Activated CD4-positive, CD25-positive, alpha-beta regulatory T cell treated with anti-CD3 and anti-CD28 coated beads, Interleukin-2, amount 50 U/mL, for 16 hours (primary cell): ENCODE measurements at places on chromosomes 1 and 21.

- DNase-seq = no peak
Observed at GRCh38 chr1:83746234-83746633, 252.7 kb downstream of the TTLL7 start.

DNA sequence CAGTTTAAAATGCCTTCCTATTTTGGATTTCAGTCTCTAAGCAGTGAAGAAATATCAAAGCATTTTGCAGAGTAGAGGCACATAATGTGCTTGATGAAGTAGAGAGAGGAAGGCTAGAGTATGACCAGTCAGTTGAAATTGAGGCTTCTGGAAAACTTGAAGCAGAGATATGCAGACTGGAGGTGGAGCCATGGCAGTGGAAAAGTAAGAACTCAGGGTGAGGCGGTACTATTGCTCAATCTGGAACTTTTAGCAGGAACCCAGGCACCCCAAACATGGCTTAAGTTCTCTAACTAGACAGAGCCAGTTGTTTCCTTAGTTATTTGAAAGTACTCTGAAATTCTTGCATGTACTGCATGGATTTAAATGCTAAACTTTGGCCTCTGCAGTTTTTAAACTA, 288.6 kb downstream of the HHAT start:
- no peak for DNase-seq

DNA sequence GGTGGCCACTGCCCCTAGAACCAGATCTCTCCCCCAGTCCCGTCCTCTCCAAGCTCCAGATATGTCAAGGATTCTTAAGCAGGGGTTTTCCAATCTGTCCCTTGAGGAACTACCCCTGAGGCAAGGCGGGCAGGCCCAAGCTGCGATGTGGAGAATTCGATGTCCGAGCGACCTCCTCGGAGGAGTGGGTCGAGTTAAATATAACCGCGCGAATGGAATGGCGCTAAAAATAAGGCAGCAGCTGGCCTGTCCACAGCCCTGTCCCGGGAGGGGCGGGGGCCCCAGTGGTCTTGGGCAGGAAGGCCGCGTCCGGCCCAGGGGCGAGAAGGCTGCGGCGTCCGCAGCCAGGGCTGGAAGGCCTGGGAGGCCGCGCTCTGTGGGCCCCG, 5.8 kb upstream of the FOXD3 start:
- DNase-seq = no peak

GRCh38 chr1:7646981-7647901, 123.9 kb upstream of the VAMP3 start:
- DNase-seq = peak; percentile 50

DNA sequence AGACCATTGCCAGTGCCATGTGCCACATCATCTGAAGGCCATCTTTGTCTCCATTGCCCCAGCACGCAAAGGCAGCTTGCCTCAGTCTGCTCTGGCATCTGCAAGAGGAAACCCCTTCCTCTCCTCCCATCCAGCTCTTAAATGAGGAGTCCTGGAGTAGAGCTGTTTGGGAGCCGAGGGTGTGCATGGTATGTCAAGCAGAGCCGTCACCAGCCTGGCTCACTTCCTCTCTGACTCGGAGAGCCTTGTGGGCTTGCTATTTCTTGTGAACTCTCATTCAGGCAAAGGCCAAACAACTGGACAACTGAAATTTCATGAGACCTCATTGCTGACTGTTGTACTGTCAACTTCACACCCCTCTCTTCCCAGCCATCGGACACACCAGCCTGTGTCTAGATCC, 143.9 kb downstream of the SIPA1L2 start:
- DNase-seq = no peak

DNA sequence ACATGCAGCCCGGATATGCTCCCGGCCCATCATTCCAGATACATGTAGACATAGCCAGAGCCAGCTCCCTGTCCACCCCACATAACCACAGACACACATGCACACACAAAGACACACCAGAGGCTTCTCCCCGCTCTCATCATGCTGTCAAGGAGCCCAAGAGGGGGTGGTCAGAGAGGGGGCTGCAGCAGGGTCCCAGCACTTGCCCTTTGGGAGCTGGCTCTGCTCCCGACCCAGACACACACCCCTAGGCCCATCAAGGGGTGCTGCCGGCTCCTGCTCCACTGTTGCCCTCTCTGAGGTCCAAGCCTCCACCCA, 2.6 kb downstream of the PTAFR start:
- DNase-seq = no peak

DNA sequence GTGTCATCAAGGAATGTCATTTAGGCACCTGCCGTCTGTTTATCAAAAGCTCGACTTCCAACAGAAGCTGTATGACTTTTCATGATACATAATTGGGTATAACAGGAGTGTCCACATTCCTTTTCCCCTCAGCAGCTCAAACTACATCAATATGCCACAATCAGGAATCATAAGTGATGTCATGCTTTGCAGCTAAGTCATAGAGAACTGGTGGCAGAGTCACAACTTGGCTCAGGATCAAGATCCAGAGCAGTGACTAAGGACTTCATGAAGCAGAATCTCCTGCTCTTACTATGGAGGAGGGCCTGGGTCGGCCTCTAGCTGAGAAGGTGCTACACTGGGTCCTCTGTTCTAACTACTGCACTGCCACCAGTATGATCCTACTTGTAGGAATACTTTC, 36.5 kb upstream of the AGBL4 start:
- DNase-seq = no peak

- DNase-seq = no peak
Observed at GRCh38 chr1:216221260-216221700, 202.0 kb downstream of the USH2A start.

- no peak for DNase-seq
Observed at GRCh38 chr1:149936170-149936991, at the start of gene MTMR11. TSS of gene MTMR11 (minus strand) at chr1:149936879. CDS start at chr1:149936647, 232 bp downstream.

DNA sequence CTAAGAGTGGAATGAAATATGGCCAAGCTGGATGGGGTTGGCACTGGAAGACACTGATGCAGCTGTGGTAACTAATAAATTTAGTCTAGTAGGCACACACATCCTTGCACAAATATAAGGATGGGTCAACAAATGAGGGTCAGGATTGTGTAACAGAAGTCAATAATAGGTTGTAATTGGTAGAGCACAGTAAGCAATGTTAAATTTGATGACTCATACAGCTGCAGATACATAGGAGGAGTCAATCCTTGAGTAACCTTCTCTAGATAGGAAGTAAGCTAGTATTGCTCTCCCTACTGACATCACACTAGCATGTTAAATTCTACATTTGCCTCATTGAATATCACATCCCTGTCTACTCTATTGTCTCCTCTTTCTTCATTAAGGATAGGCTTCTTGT, 332.1 kb downstream of the PTPRC start:
- no peak for DNase-seq

DNA sequence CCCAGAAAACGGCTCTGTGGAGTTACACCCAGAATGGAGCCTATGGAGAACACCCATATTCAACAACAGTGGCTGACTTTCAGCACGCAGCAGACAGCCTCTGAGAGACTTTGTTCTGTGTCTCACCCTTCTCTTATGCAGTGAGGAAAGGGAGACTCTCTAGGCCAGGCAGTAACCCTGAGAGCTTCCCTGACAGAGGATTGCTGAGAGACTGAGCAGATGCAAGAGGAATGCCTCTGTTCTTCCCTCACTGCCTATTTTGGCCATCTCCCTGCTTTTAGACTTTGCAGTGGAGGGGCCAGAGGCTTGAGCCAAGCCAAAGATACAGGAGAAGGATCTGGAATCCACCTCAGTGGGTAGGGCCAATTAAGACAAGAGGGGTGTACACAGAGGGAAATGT, 41.8 kb upstream of the SLC16A1 start:
- DNase-seq = no peak

GRCh38 chr1:44609768-44610526, 64.3 kb downstream of the TMEM53 start:
- DNase-seq = no peak

DNA sequence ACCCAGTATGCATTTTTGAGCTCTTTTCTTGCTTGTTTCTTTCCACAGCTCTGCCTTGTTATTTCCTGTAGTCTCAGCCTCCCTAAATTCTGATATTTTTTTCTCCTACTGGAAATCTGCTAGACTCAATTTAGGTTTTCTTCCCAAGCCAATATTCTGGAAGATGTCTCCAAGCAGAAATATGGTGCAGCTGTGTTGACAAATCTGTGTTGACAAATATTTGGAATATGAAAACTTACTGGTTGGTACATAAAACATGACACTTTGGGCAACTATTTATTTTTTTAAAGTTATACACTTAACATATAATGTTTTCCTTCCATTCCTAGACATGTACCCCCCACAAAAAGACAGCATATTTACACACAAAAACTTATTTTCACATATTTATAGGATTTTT, 1048.4 kb downstream of the NCAM2 start:
- DNase-seq = no peak

- no peak for DNase-seq
Observed at GRCh38 chr1:179549368-179549700, 26.4 kb downstream of the NPHS2 start.

GRCh38 chr1:18819986-18820790, 39.3 kb downstream of the TAS1R2 start:
- DNase-seq = no peak

DNA sequence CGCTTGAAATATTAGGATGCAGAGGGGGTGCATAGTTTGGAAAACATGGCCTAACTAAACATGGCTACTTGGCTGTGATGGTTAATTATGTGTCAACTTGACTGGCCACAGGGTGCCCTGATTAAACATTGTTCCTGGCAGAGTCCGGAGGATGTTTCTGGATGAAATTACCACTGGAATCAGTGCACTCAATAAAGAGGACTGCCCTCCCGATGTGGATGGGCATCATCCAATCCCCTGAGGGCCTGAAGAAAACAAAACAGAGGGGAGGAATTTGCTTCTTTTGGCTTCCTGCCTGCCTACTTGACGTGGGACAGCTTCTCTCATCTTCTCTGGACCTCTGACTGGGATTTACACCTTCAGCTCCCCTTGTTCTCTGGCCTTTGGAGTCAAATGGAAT, 79.1 kb upstream of the KCNE2 start:
- no peak for DNase-seq

DNA sequence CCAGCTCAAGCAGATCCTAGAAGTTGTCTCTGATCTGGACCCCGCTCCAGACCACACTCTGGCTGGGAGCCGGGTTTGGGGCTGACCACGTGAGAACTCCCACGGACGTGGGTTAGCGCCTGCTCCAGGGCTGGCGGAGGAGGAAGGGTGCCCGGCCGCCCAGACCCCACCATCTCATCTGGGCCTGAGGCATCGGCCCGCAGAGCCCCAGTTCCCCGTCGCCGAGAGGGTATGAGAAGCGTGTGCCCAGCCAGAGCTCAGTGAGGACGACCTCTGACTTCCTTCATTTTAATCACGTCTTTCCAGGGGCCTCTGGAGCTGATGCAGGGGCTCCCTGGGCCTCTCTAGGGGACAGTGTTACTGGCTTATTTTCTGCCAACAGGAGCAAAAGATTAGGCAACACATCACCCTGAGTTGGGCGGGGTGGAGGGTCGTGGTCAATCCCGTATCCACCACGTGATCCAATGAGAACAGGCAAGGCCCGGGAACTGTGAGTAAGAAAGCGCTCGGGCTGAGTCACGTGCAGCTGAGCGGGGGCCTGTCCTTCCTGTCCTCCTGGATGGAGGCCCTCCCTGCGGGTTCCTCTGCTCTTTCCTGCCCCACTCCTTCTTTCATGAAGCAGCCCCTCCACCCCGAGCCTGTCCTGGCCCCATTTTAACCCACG, 81.1 kb downstream of the SIK1 start:
- DNase-seq = no peak

GRCh38 chr1:11806307-11806936, 431 bp downstream of the CLCN6 start:
- no peak for DNase-seq

- no peak for DNase-seq
Observed at GRCh38 chr1:53615101-53615500, 123.9 kb downstream of the GLIS1 start.

DNA sequence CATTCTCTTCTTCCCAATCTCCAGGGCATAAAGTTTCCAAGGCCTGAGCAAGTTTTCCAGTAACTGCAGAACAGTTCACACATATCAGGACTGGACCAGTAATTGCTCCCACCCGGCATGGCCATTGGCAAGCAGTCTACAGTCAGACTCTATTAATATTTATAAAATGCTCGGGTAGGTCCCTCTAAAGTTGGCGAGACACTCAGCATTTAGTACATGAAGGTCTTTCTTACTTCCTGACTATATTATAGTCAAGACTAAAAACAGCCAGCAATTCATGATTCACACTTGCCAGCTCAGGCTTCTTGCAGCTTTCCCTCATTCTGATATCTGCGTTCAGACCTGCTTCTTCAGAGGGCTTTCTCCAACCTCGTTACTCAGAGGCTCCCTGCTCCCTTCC, 25.4 kb downstream of the GADD45A start:
- no peak for DNase-seq

GRCh38 chr1:23577056-23578004, 18.0 kb upstream of the ID3 start:
- DNase-seq = no peak

DNA sequence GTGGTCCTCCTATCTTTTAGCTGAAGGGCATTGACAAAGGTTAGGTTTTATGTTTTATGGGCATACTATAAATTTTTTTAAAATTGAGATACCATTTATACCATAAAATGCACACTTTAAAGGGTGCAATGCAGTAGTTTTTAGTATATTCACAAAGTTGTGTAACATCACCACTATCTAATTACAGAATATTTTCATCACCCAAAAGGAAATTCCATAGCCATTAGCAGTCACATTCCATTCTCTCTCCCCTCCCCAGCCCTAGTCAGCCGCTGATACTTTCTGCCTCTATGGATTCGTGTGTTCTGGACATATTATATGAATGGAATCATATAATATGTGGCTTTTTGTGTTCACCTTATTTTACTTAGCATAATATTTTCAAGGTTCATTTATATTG, 135.8 kb upstream of the B3GALT2 start:
- DNase-seq = no peak

DNA sequence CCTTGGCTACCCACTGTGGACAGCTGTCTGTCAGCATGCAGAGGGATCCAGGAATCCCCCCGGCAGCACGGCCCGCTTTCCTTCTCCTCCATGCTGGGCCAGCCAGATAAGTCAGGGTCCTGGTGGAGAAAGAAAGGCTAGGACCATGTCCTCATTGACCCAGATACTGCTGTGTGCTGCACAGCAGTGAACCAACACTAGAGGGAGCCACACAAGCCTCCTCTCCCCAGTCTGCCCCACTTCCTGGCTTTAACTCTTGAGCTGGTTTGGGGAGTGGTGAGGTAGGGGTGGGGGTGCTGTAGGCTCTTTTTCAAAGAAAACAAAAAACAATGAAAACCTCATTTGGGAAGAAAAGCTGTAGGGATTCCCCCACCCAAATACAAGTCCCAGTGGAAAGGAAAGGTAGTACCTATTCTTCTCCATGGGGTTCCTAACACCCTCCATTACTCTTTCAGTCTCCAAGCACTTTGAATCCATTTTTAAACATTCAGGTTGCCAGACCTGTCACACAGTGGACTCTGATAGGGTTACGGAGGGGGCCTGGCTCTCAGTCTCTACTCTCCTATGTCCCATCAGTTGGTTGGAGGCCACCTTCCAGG, 84.9 kb upstream of the CD1D start:
- DNase-seq = no peak
